ENCODE measurements at places on chromosomes 3 and 15.

- no peak for DNase-seq
Measured at GRCh38 chr3:2713923-2714322, 396.3 kb downstream of the IL5RA start.

- DNase-seq, result no peak
Measured at GRCh38 chr15:68966996-68967395, 36.7 kb downstream of the SPESP1 start.

DNA sequence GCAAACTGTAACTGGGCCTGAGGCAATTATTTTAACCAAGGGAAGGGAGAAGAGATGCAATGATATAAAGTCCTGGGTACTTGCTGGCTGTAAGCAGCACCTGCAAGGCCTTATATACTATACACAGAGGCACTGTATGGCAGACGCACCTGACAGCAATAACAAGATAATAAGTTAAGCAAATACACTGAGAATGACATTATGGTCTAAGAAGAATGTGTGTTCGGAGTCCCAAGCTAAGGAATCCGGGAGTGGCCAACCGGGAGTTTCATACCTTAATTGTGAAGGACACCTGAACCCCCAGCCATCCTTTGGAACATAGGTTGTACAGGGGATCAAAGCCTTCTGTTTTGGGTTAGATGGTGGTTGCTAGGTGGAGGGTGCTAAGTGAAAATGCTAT lies 13.7 kb downstream of the FAM240A start:
- no peak for DNase-seq

DNA sequence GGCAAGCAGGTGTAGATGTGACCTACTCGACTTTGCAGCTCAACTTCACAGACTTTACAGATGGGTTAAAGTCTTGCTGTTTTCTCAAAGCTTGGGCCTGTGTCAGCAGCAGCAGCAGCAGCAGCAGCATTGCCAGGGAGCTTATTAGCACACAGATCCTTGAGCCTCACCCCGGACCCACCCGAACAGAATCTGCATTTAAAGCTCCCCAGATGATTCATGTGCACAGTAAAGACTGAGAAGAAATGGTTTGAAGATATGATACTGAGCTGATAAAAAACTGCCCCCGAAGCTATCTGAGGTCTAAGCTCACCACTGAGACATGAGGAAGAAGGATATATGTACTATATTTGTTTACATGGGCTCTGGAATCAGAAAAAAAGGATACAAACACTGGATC lies 231.7 kb downstream of the ARPP21 start:
- no peak for DNase-seq

- no peak for DNase-seq
Measured at GRCh38 chr3:14497321-14497720, 42.8 kb downstream of the GRIP2 start.

GRCh38 chr15:21260966-21261395 lies 179.3 kb downstream of the POTEB3 start:
- DNase-seq, result no peak

GRCh38 chr3:36557021-36557707 lies 176.9 kb downstream of the STAC start:
- no peak for DNase-seq

- no peak for DNase-seq
Measured at GRCh38 chr15:92910451-92910850, 10.3 kb downstream of the CHD2 start.

GRCh38 chr3:87873136-87873535 lies 185.7 kb downstream of the CGGBP1 start:
- no peak for DNase-seq

GRCh38 chr3:47433796-47434195 lies 41.9 kb downstream of the SCAP start:
- DNase-seq, result no peak

DNA sequence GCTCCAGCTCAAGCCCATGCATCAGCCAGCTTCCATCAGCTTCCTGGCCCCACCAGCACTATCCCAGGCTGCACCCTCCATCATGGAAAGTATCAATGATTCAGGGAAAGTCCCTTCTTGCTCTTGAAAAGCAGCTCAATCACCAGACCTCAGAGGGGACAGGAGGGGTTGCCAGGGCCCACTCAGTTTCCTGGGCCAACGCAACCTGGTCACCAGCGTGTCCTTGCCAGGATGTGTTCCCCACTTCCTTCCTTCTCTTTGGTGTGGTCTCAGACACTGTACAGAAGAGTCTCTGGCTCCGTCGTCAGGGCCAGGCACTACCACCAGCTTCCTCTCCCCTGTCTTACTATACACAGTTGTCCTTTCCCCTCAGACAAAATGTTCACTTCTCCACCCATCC lies 3.0 kb downstream of the HDC start:
- peak; percentile 42 for DNase-seq

- DNase-seq, result no peak
Measured at GRCh38 chr3:113249111-113249510, 37.8 kb downstream of the BOC start.

DNA sequence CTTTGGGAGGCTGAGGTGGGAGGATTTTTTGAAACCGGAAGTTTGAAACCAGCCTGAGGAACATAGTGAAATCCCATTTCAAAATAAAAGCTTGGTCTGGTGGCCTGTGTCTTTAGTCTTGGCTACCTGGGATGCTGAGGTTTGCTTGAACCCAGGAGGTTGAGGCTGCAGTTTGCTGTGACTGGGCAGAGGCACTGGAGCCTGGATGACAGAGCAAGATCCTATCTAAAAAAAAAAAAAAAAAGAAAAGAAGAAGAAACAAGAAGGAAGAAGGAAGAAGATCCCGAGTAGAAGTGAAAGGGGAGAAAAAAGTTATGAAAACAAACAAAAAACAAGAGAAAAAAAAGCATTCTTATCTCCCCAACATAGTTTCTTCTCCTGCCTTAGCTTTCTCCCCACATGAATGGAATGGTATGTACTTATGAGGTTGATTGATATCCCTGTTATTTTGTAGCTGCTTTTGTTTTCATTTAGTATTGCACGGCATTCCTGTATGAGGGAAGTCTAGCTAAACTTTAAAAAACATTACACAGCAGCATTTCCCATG lies 42.4 kb downstream of the TMEM40 start:
- no peak for DNase-seq

DNA sequence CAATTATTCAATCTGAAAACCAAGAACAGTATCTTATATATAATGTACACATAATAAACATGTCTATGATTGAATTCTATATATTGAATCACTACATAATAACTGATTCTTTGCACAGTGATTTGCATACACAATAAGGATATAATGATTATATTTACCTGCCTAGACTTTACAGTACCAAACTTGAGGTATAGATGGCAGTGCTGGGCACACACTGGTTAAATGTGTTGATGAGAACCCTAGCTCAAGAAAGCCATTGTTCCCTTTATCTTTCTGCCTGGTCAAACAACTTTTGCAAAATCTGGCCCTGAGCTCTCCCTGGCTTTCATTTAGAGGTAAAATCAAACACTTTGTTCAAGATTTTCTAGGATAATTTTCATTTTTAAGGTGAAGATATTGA lies 697.7 kb downstream of the TUSC7 start:
- no peak for DNase-seq

- no peak for DNase-seq
Measured at GRCh38 chr3:156601497-156601896, 46.6 kb upstream of the SSR3 start.

DNA sequence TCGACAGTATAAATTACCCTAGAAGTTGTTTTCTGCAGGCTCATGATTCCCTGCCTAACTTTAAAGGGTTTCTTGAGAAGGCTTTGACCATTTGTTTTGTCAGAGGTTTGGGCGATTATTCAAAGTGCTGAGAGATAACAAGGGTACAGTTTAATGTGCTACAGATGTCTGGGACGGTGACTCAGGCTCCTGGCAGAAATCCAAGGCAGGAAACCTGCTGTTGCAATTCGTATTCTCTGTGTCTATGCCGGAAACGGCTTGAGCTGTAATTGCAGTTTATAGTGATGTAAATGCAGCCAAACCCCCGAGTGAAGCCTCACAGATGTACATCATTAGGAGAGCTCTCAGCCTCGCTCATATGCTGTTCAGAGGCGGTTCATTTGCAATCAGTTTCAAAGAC lies 65.6 kb downstream of the SYNPR start:
- DNase-seq, result peak; percentile 4

DNA sequence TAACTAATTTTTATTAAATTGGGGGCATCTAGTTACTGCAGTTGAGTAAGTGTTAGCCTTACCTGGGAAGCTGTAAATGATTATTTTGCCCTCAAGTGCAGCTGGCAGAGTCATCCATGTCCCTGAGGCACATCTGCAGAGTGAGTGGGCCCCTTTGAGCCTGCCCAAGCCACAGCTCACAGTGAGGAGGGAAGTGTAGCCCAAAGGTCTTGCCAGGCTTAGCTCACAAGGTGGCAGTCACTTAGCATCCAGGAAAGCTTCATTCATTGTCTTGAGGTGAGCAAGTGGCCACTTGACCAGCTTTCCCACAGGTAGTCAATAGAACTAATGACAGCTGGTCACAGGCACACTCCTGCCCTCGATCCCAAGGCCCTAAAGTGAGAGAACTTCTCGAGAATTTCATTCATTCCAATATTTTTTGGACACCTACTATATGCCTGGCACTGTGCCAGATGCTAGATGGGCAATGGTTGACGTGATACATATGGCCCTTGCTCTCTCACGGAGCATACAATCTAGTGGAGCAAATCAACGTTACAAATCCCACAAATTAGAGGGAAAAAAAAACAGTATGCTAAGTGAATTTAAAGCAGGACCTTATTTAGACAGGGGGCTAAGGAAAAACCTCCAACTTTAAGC lies 163.3 kb upstream of the IL12A start:
- DNase-seq, result no peak

- no peak for DNase-seq
Measured at GRCh38 chr3:32782407-32782806, 35.4 kb upstream of the TRIM71 start.

DNA sequence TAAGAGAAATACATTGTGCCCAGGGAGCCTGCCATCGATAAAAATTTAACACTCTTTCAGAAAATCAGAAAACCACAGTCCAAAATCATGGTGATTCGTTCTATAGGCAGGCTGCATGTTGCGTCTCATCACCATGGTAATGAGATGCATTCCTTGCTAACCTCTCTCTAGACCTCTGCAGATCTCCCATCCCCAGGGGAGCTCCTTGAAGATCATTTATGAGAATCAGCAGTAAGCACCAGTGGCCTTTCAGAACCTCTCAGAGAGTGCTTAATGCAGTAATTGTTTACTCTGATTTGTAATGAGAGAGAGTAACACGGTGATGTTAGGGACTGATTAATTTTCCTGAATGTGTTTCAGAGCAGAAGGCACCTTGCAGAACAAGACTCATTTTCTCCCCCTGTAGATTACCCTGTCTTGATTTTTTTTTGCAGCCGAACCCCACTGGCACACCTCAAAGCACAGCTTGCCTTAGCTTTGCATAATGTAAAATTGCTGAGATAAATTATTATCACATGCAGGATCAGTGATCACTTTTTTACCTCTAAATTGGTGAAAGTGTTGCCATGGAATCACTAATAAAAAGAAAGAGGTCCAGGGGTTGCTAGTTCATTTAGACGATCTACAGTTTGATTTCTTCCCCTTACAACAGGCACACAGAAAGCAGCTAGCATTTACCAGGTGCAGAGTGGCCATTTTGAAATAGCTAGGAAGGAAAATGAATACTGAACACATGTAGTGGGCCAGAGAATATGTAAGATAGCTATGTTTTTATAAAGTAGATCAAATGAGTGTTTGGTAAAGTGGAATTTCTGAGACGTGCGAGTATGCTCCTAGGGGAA lies 98.9 kb upstream of the CHL1 start:
- no peak for DNase-seq

DNA sequence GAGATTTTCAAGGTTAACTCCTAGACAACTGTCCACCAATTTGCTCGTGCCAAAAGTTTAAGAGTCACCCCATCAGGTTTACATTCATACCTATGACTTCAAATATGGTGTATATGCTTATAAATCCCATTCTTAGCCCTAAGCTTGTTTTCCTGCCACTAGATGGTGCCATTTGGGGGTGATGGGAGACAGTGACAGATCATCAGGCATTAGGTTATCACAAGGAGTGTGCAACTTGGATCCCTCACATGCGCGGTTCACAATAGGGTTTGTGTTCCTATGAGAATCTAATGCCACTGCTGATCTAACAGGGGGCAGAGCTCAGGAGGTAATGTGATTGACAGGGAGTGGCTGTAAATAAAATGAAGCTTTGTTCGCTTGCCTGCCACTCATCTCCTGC lies 182.7 kb downstream of the CNTN6 start:
- no peak for DNase-seq

DNA sequence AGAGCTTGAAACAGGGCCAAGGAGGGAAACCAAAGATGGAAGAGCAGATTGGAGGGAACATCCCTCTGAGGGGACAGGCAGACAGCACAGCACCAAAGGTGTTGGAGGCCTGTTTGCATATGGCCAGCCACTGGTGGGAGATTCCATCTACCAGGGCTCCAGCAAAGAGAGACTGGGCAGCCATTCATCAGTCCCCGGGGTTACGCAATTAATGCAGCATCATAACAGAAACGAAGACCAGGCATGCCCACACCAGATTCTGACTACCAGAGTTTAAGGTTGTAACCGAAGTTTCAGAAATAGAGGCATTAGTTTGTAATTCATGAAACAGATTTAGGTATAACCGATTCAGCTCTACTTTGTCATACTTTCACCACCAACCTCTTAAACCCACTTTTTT lies 58.1 kb downstream of the COL8A1 start:
- DNase-seq, result no peak

GRCh38 chr3:185366074-185366335 lies 3.1 kb downstream of the MAP3K13 start:
- DNase-seq, result no peak

GRCh38 chr15:74200871-74201419 lies 1.6 kb downstream of the STRA6 start:
- DNase-seq, result no peak

- DNase-seq, result no peak
Measured at GRCh38 chr3:58798312-58798711, 131.7 kb upstream of the FAM3D start.

GRCh38 chr3:10680796-10681195 lies 135.2 kb upstream of the SLC6A11 start:
- DNase-seq, result no peak

DNA sequence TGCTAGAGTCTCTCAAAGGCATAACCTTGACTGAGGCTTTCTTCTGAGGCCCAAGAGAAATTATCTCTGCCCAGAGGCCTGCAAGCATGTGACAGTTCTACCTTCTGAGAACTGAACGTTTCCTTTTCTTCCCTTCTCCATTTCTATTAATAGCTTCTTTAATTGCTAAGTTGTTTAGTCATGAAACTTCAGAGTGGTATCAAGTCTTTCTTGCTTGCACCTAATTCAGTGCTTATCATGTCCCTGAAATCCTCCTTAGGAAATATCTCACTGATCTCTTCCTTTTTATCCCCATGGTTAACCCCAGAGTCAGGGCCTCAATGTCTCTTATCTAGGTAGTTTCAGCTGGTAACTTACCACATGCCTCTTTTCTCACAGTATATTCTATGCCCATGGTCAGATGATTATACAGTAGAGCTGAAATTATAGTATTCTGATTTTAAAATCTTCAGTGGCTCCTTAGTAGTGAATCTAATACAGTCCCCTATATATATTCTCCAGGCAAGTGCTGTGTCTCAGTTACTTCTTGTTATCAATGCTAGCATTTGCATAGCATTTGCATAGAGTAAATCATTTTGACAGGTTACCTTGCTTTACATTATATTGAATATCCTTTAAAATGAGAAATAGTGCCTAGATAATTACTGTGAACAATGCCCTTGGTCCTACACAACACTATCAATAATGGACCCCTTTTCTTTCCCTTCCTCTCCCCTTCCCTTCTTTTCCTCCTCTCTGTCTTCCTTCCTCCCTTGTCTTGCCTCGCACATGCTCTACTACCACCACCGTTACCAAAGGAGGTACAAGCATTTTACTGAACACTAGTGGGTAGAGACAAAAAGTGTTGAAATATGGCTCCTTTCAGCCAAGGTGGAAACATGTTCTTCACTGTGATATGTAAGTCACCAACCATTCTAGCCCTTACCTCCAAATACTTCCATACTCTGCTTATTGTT lies 33.0 kb downstream of the KBTBD8 start:
- DNase-seq, result no peak
